CD4-positive, alpha-beta T cell treated with Interleukin-2 at 100 ng/mL for 4 hours (primary cell): ENCODE measurements at places on chromosomes 4 and X.

DNA sequence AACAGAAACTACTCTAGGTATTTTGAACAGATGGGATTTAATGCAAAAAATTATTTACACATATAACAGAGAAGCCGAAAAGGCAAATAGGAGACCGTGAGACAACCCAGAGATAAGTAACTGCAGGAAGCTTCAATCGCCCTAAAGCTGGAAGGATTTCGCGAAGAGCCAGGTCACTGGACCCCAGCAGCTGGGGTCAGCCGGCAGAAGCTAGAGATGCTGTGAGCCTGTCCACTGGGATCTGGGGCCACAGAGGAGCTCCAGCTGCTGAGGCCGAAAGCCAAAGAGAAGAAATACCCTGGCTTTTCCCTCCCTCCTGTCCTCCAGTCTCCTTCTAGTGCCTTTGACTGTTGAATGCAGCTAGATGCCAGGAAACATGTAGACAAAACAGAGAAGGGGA, 192.8 kb upstream of the BCOR start:
- DNase-seq = no peak

DNA sequence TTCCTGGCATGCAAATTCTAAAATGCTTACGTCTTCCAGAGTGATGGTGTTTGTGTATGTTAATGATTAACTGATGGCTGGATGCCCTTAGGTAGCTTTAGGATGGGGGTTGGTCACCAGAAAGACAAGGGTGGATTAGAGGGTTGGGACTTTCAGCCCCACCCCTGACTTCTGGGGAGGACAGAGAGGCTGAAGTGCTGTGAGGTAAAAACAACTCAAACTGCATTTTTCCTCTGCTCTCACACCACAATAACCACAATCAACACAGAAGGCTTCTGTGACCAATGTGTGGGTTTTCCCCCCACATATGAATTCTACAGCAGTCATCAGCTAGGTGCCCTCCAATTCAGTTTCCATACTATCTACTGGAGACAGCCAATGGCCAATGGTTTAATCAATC, 18.7 kb upstream of the DDIT4L start:
- DNase-seq = no peak

GRCh38 chrX:19756597-19757131, 130.7 kb downstream of the SH3KBP1 start:
- no peak for DNase-seq

- DNase-seq = no peak
Observed at GRCh38 chr4:188534917-188535316, 395.7 kb downstream of the TRIML1 start.

- DNase-seq = no peak
Observed at GRCh38 chr4:99029852-99030251, 34.3 kb downstream of the METAP1 start.

GRCh38 chr4:47031011-47031678, at the start of gene GABRB1:
Gene GABRB1, plus strand, starts transcription at chr4:47031567.
- DNase-seq = no peak

DNA sequence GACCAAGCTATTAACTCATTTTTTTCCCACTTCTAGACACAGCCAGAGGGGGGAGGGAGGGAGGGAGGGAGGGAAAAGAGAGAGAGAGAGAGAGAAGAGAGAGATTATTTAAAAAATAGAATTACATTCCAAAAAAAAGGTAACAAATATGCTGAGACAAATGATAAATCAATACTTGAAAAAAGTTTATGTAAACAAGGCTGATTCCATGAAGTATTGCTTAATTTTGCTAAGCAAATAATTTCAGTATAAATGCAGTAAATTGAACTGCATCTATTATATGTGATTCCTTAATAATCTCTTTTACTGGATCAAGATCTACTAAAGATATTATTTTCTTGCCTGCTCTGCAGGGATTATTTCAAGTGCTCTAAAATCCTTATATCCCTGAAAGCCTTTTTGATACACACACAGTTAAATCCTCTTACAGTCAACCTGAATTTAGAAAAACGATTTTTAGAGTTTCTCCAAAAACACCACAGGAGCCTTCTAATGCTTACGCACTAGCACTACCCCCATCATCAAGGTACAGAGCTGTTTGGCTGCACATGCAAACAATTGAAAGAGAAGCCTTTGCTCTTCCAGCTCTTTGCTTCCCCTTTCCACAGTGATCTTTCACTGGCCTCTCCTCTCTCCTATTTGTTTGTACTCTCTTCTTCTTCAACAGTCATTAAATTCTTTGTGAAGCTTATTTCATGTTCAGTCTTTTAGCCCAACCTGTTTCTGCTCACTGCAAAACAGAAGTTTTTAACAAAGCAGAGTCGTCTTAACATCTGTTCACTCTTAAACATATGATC, 426.3 kb upstream of the FAM241A start:
- no peak for DNase-seq

DNA sequence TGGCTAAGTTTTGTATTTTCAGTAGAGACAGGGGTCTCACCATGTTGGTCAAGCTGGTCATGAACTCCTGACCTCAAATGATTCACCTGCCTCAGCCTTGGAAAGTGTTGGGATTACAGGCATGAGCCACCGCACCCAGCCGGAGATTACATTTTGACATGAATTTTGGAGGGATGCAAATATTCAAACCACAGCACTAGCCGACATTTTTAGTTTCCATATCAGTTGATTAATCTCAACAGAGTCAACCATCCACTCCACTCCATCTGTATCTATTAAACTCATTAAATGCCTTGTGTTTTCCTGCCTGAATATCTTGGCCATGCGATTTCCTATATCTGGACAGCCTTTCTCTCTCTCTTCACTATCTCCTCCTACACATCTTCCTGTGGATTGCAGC, 64.1 kb upstream of the PDGFRA start:
- DNase-seq = no peak

DNA sequence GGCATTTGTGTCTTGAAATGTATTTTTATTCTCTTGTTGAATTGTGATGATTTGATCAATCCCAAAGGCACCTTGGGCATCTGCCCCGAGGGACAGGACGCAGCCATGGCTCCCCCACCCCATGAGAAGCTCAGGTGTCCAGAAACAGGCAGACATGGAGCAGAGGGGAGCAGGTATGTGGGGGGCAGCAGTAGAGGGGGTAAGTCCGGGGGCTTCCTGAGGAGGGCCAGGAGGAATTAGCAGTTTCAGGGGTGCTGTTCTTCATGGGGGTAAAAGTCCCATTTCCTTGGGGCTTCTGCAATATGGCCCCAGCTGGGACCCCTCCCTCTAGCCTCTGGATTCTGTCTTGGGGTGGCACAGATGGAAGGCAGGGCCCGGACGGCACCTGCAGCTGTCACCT, 67.0 kb upstream of the HMX1 start:
- no peak for DNase-seq

DNA sequence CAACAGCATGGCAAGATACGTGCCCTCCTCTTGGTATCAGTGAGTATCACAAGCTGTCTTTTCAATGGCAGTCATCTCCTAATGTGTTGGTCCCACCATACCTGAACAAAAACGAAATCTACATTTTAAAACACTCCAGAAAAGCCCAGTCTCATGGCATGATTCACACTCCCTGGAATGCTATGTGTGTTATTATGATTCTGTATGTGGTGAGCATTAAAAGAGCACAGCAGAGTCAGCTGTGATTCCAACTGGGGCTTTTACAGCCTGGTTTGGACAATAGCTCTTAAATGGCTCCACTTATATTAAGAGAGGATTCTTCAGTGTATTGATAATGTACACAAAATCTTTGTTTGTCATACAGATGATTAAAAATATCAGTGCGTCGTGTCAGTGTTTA, 274.1 kb upstream of the GK2 start:
- no peak for DNase-seq

DNA sequence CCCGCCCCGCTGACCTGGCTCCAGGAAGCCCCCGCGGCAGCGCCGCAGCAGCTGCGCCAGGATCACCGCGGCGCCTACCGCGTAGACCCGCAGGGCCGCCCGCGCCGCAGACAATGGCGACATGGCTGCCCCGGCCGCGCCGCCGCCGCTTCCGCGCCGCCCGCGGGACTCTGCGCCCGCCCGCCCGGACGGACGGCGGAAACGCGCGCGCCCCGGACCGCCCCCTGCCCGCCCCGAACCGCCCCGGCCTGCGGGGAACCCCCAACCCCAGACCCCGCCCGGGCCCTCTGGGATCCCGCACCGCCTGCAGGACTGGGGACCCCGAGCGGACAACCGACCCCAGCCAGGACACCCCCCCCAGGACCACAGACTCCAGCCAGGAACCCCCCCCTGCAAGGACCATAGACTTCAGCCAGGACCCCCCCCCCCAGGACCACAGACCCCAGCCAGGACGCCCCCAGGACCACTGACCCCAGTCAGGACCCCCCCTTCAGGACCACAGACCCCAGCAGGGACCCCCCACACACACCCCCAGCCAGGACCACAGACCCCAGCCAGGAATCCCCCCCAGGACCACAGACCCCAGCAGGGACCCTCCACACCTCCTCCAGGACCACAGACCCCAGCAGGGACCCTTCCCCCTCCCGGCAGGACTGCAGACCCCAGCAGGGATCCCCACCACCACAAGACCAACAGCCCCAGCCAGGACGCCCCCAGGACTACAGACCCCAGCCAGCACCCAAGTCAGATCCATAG, at the start of the genes DHRSX and ZBED1:
Gene DHRSX, minus strand, starts transcription at position 174 of the 756 bp plus-strand sequence. Its CDS starts 51 bp downstream, at position 123.
Gene ZBED1, minus strand, starts transcription at position 174 of the 756 bp plus-strand sequence. CDS start 10,257 bp downstream, outside the sequence.
- peak; percentile 38 for DNase-seq

- DNase-seq = no peak
Observed at GRCh38 chrX:69051901-69052300, 113.4 kb downstream of the PJA1 start.

GRCh38 chrX:79366873-79367749, at the start of gene ITM2A:
Gene ITM2A, minus strand, starts transcription at chrX:79367334. Its CDS starts 119 bp downstream, at chrX:79367215.
- peak; percentile 60 for DNase-seq

GRCh38 chrX:132292793-132293192, 73.5 kb upstream of the RAP2C start:
- DNase-seq = peak; percentile 47

- no peak for DNase-seq
Observed at GRCh38 chr4:123386609-123387008, 10.0 kb upstream of the SPRY1 start.

- DNase-seq = peak; percentile 5
Observed at GRCh38 chr4:40976343-40976742, 226.6 kb downstream of the NSUN7 start.

GRCh38 chr4:3724319-3725231, 41.6 kb upstream of the ADRA2C start:
- DNase-seq = no peak

GRCh38 chr4:7987148-7987989, 47.7 kb upstream of the AFAP1 start:
- peak; percentile 84 for DNase-seq

DNA sequence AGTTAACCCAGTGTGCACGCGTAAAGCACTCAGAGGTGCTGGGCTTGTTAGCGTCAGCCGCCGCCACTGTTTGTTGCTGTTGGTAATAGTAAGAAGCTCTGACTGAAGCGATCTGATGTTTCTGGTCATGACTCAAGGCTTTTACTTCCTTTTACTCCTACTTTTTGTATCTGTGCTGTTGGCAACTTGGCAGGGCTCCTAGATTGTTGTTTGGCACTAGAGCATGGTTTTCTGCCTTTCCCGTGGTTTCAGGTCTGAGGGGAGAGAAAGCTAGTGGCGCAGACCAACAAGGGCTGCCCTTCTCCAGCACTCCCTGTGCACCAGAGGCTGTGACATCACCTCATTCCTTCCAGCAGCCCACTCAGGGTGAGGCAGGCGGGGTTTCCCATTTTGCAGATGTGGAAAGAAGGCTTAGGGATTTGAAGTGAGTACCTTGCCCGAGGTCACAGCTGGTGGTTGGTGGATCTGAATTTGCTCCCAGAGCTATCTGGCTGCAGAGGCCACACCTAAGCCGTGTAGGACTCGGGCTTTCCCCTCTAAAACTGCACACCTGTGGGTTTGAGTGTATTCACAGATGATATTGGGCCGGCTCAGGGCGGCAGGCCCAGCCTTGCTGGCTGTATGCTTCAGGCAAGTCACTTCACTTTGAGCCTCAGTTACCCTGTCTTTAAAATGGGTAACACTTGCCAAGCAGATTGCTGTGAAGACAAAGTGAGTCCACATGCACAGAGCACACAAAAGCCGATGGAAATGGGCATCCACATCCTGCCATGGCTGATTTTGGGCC, 51.2 kb upstream of the TADA2B start:
- no peak for DNase-seq

- DNase-seq = no peak
Observed at GRCh38 chr4:143433231-143433630, 80.3 kb upstream of the SMARCA5 start.

DNA sequence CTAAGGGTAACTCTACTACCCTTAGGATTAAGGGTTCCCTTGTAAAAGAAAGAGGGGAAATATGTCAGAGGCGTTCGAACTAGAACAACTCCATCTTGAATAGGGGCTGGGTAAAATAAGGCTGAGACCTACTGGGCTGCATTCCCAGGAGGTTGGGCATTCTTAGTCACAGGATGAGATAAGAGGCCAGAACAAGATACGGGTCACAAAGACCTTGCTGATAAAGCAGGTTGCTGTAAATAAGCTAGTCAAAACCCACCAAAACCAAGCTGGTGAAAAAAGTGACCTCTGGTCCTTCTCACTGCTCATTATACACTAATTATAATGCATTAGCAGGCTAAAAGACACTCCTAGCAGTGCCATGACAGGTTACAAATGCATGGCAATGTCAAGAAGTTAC, 922.0 kb downstream of the DMD start:
- DNase-seq = no peak

DNA sequence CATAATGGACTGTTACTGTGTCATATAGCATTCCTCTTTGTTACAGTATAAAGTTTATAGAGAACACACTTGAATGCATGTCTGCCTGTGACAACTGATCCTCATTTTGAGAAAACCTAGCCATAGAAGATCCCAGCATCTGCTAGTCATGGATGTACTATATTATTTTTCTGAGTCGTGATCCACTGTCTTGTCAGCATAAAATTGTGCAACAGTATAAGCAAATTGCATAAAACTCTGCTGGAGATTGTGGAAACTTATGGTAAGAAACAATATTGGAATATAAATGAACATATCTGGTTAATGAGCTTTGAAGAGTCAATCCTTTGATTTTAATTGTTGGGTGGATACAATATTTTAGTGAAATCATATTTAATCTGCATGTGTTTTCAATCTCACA, 3.6 kb downstream of the NEIL3 start:
- no peak for DNase-seq

DNA sequence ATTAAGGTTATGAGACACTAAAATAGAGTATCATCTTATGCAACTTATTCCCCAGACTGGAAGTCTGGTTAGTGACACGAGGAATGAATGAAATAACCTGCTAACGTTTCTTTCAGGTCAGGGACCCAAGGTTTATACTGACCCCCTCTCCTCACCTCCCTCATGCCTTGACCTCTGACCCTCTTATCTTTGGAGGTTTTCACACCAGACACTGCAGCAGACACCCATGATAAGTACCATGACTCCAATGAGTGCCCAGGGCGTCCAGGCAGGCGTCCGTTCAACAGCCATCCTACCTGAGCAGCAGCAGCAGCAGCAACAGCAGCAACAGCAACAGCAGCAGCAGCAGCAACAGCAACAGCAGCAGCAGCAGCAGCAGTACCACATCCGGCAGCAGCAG, 4.2 kb upstream of the NLGN3 start:
- DNase-seq = no peak
